Astrocyte (in vitro differentiated cells and primary cell): ENCODE measurements at places on chromosomes 7 and 10. TPM values are rescaled to one million over a fixed set of nuclear protein-coding genes. Genes with fewer than 3 reads are reported as not detected.

DNA sequence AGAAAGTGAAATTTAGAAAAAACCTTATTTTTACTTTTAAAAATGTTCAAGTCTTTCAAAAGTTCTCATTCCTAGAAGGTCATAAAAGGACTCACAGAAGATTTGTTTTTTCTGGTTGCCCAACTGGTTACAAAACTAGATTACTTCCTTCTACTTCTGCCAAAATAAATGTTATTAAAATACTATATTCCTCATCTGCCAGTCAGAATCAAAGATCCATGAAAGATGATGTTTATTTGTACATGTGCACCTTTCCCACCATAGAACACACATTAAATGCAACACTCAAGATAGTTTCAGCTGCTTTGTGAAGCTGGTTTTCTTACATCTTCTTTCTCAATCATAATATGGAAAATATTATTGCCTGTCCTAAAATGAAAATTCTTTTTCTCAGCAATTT lies 465.4 kb downstream of the ETV1 start:
- H3K4me1 ChIP-seq = no peaks in the 10 kb centered on the region
- H3K27ac ChIP-seq = no peak overlapping the region
- no peak for DNase-seq
- no peaks in the 10 kb centered on the region for H3K27me3 ChIP-seq
- no peak overlapping the region for H3K4me3 ChIP-seq

GRCh38 chr7:33040803-33041516 lies 21.6 kb downstream of the NT5C3A start:
- no peaks in the 10 kb centered on the region for H3K27me3 ChIP-seq
- H3K4me1 ChIP-seq = peaks cover 3% of the 10 kb centered on the region
- no peaks in the 10 kb centered on the region for H3K36me3 ChIP-seq
- H3K27ac ChIP-seq = no peak overlapping the region
- no peak for DNase-seq

GRCh38 chr10:74223755-74224529 lies 72.9 kb downstream of the ADK start:
- H3K4me1 ChIP-seq = peaks cover 9% of the 10 kb centered on the region
- no peak overlapping the region for H3K4me3 ChIP-seq
- no peaks in the 10 kb centered on the region for H3K27me3 ChIP-seq
- H3K27ac ChIP-seq = peak overlapping the region; percentile 52

ZNF775 gene
- 6.4 and 6.5 TPM in 2 replicates for total RNA-seq

FFAR4 gene
- not detected in 2 replicates for total RNA-seq

GTF2I gene
- 162 and 168 TPM in 2 replicates for total RNA-seq

GRCh38 chr10:1215862-1216573 lies 159.8 kb downstream of the WDR37 start:
- H3K27me3 ChIP-seq = no peaks in the 10 kb centered on the region
- H3K27ac ChIP-seq = no peak overlapping the region
- no peak for DNase-seq
- H3K4me1 ChIP-seq = no peaks in the 10 kb centered on the region
- H3K36me3 ChIP-seq = no peaks in the 10 kb centered on the region

- H3K27me3 ChIP-seq = no peaks in the 10 kb centered on the region
- no peak overlapping the region for H3K27ac ChIP-seq
- no peaks in the 10 kb centered on the region for H3K4me1 ChIP-seq
Measured at GRCh38 chr10:18429335-18429734, 222.1 kb downstream of the NSUN6 start.

PLCE1 gene
- 0.58 and 0.84 TPM in 2 replicates for total RNA-seq

- peaks cover 3% of the 10 kb centered on the region for H3K4me1 ChIP-seq
- H3K27me3 ChIP-seq = no peaks in the 10 kb centered on the region
- no peaks in the 10 kb centered on the region for H3K36me3 ChIP-seq
- peak; percentile 23 for DNase-seq
- no peak overlapping the region for H3K27ac ChIP-seq
Measured at GRCh38 chr7:84675633-84676034, 481.0 kb upstream of the SEMA3A start.

DNA sequence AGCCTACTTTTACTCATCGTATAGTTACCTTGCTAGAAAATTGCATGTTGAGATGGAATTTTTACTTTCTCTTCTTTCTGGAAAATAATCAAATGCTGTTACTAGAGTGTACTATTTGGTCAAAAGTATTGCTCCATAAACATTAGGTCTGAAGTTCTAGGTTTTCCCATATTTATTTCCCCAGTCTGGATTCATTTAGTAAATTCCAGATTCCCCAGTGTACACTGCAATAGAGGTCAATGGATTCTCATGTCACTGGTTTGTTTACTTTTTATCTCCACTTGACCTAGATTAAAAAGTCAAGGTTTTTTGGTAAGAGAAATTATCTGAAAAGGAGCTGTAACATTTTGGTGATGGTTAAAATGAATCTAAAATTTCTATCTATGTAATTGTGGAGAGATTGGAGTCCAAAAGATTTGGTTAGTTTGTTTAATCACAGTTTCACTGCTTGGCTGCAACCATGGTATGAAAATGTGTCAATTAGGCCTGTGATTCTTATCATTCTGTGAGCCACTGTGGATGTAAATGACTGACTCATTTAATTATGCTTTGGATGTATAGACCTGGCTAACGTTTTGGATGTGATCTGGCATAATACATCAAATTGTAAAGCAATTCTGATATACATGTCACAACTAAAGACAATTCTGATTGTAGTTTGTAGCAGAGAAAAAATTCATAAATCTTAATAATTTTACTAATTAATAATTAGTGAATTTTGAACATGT lies 32.7 kb upstream of the STEAP4 start:
- peaks cover 3% of the 10 kb centered on the region for H3K27me3 ChIP-seq
- H3K36me3 ChIP-seq = no peaks in the 10 kb centered on the region
- H3K27ac ChIP-seq = no peak overlapping the region
- H3K4me1 ChIP-seq = no peaks in the 10 kb centered on the region
- no peak overlapping the region for H3K4me3 ChIP-seq
- no peak for DNase-seq

GPR158 gene
- 0.12 and 0.27 TPM in 2 replicates for total RNA-seq

GRCh38 chr7:46747869-46748576 lies 827.0 kb upstream of the IGFBP3 start:
- H3K36me3 ChIP-seq = no peaks in the 10 kb centered on the region
- H3K4me1 ChIP-seq = peaks cover 33% of the 10 kb centered on the region
- DNase-seq = peak; percentile 62
- H3K4me3 ChIP-seq = no peak overlapping the region
- no peak overlapping the region for H3K27ac ChIP-seq
- H3K27me3 ChIP-seq = no peaks in the 10 kb centered on the region

- H3K27me3 ChIP-seq = no peaks in the 10 kb centered on the region
- no peak for DNase-seq
- no peak overlapping the region for H3K4me3 ChIP-seq
Measured at GRCh38 chr7:110698576-110698975, 392.4 kb upstream of the LRRN3 start.

GRCh38 chr7:19161671-19162070 lies 16.4 kb upstream of the FERD3L start:
- DNase-seq = no peak
- no peaks in the 10 kb centered on the region for H3K27me3 ChIP-seq
- no peak overlapping the region for H3K27ac ChIP-seq
- H3K4me3 ChIP-seq = no peak overlapping the region
- H3K4me1 ChIP-seq = no peaks in the 10 kb centered on the region
- H3K36me3 ChIP-seq = no peaks in the 10 kb centered on the region

EBLN1 gene
- not detected in 2 replicates for total RNA-seq

DNA sequence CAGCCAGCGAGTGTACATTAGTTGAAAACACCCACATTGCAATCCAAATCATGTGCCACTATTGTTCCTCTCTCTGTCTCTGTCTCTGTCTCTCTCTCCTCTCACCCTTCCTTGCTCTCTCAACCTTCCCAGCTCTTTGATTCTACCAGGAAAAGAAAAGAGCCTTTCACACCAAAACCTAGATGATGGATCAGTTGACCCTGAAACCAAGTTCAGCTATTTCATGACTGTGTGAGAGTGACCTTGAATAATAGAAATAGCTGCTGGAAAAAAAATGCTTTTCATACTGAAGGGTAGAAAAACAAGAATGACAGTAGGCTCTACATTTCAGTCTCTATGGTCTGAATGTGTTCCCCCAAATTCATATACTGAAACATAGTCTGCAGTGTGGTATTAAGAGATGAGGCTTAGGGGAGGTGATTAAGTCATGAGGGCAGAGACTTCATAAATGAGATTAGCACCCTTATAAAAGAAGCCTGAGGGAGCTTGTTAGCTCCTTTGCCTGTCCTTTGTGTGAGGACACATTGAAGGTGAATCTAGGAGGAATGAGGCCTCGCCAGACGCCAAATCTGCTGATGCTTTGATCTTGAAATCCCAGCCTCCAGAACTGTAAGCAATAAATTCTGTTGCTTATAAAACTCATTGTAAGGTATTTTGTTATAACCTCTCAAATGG lies 65.2 kb downstream of the LYZL1 start:
- H3K27ac ChIP-seq = no peak overlapping the region
- no peak for DNase-seq
- peaks cover 4% of the 10 kb centered on the region for H3K4me1 ChIP-seq
- H3K36me3 ChIP-seq = no peaks in the 10 kb centered on the region
- no peak overlapping the region for H3K4me3 ChIP-seq
- H3K27me3 ChIP-seq = no peaks in the 10 kb centered on the region

CRPPA gene
- 3.6 and 3.9 TPM in 2 replicates for total RNA-seq

TAS2R41 gene
- not detected in 2 replicates for total RNA-seq

CAMK2B gene
- total RNA-seq = 0.18 TPM in 1 of 2 replicates, not detected in the other

BICC1 gene
- total RNA-seq = 23.0 and 37.5 TPM in 2 replicates

- H3K36me3 ChIP-seq = no peaks in the 10 kb centered on the region
- no peak overlapping the region for H3K4me3 ChIP-seq
- peaks cover 17% of the 10 kb centered on the region for H3K27me3 ChIP-seq
- H3K4me1 ChIP-seq = no peaks in the 10 kb centered on the region
Measured at GRCh38 chr10:97921581-97922021, 72.0 kb downstream of the GOLGA7B start.

GRCh38 chr7:13099154-13099795 lies 411.8 kb downstream of the ARL4A start:
- peak; percentile 21 for DNase-seq
- H3K4me3 ChIP-seq = no peak overlapping the region
- H3K27ac ChIP-seq = no peak overlapping the region
- no peaks in the 10 kb centered on the region for H3K4me1 ChIP-seq

- H3K4me1 ChIP-seq = peaks cover 7% of the 10 kb centered on the region
- no peak for DNase-seq
- H3K27ac ChIP-seq = no peak overlapping the region
- H3K36me3 ChIP-seq = no peaks in the 10 kb centered on the region
- H3K27me3 ChIP-seq = peaks cover 66% of the 10 kb centered on the region
Measured at GRCh38 chr10:49612513-49613164, 1.2 kb upstream of the CHAT start.

- H3K36me3 ChIP-seq = no peaks in the 10 kb centered on the region
- no peak overlapping the region for H3K27ac ChIP-seq
- no peaks in the 10 kb centered on the region for H3K27me3 ChIP-seq
- DNase-seq = no peak
- no peaks in the 10 kb centered on the region for H3K4me1 ChIP-seq
- H3K4me3 ChIP-seq = no peak overlapping the region
Measured at GRCh38 chr7:157735826-157736225, 399.0 kb downstream of the DNAJB6 start.

DNA sequence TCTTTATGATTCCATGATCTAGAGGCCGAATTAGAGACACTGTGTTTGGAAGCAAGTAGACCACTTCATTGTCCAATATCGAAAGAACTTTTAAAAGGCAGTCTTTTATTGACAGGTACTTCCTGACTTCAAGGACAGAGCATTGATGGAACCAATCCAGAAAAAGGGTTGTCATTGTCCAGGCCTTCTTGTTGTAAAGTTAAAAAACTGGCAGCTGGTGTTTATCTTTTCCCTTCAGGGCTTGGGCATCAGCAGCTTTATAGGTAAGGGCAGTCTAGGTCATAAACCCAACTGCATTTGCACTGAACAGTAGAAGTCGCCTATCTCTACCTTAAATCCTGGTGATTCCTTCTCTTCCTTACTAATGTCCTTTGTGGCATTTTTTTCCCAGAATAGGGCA lies 95.6 kb downstream of the ST7 start:
- H3K27ac ChIP-seq = no peak overlapping the region
- no peaks in the 10 kb centered on the region for H3K27me3 ChIP-seq
- H3K36me3 ChIP-seq = no peaks in the 10 kb centered on the region
- no peak for DNase-seq
- H3K4me1 ChIP-seq = peaks cover 2% of the 10 kb centered on the region
- no peak overlapping the region for H3K4me3 ChIP-seq

NME8 gene
- not detected in 2 replicates for total RNA-seq
